Neural progenitor cell (in vitro differentiated cells): ENCODE measurements at places on chromosomes 1 and 21.
A peak's percentile ranks its signal among the peaks of the same experiment; 100 is the strongest.

- DNase-seq: no peak
Measured at GRCh38 chr21:31366825-31367224, 22.8 kb upstream of the TIAM1 start.

DNA sequence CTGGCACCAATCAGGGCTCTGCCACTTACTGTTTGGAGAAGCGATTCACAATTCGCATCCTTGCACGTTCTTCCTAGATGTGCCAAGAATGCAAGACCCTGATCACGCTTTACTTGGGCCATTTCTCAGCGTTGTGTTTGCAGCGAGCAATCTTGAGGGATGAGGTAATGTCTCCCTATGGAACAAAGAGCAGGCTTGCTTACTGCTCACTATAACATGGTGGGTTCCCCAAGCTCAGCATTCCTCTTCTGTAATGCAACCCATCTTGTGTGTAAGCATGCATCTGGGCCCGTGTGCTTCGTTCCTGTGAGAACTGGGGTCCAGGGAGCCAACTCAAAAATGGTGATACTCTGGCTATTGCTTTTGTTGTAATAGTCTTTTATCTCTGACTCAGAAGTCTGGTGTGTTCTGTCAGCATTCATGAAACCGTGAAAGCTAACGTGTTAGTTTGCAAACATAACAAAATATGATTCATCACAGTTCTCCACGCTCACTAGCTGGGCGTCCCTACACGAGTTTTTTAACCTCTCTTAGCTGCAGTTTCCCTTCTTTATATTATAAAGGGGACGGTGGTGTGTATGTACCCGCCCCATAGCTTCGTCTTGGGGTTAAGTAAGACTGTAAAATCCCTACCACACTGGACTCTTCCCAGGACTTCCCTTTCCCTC is 33.3 kb downstream of the DNTTIP2 start:
- peak; percentile 37 for DNase-seq

GRCh38 chr1:185479796-185480195 is 162.8 kb upstream of the IVNS1ABP start:
- DNase-seq: peak; percentile 59

DNA sequence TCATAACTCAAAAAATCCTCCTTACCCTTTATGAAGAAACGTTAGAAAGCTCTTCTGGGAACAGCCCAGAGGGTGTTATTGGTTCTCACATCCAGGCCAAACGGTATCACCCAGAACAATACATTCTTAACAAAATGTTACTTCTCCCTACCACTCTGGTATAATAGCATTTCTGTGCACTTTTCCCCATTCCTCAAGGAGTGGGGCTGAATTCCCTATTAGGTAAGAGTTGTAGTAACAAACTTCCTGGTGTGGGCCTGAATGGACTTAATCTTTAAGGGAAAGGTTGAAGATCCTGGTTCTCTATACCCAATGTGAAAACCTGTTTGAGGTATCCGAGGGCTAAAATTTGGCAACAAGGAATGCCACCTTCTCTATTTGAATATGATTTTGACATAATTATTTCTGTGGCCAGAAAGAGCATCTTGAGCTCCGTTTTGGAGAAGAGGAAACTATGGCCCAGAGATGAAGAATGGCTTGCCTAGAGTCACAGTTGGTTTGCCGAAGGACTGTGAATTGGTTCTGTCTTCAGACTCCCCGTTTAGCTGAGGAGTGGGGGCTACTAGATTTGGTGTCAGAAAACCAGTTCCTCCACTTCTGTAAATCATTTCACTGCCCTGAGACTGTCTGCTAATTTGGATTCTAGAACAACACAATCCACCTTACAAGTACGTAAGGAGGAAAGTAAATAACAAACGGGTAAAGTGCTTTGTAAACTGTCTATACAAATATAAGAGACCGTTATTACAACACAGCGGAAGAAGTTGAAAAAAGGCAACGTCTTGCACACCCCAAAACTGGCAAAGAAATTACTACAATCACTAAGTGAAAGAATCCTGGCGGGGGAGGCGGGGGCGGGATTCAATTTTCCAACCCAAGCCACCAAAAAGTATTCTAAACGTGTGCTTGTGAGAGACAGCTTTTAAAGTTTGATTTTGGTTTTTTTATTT is 2.3 kb downstream of the ANP32E start:
- peak; percentile 2 for DNase-seq

DNA sequence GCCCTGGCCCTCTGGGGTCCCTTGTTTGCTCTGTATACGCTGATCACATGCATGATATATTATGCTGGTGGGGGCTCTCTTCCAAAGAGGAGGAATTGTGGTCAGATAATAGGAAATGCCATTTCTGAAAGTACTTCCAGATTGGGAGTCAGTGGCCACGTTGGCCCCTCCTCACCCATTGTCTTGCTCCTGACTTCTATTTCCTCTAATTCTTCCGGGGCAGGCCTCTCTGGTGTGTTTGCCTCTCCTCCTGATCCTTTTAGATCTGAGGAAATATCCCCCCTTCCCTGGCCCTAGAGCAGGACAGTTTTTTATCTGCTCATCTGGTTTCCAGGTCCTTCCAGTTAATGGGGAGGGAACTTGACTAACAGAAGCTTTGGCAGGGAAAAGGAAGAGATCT is 2.9 kb downstream of the VANGL2 start:
- DNase-seq: no peak

DNA sequence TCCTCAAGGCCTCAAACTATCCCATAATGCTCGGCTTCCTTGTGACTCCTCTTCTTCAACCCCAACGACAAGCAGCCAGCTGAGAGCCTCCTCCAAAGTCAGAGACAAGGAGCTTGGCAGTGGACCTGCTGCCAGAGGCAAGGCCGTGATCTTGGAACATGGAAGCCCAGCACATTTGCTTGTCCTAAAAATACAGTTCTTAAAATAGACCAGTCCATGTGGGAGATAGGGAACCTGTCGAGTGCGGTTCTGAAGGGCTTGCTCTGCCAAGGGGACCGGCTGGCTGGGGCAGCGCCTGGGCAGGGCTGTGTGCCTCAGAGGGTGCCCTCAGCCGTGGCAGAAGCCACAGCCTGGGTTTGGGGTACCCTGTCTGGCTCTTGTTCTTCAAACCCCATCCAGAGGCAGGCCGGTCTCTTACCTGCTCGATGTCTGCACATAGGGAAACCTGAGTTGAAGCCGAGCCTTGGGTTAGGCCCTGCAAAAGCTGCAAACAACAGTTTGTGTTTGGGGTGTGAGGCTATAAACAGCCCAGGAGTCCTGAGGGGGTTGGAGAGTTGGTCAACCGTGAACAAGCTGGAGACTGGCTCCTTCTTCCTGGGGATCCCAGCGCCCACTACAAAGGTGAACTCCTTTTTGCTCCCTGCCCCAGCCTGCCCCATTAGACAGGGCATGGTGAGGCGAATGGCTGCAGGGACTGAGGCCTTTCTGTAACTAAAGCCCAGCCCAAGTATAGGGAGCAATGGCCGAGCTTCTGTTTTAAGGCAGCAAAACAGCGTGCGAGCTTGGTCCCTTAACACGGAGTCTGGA is 228.8 kb downstream of the CAMTA1 start:
- no peak for DNase-seq

DNA sequence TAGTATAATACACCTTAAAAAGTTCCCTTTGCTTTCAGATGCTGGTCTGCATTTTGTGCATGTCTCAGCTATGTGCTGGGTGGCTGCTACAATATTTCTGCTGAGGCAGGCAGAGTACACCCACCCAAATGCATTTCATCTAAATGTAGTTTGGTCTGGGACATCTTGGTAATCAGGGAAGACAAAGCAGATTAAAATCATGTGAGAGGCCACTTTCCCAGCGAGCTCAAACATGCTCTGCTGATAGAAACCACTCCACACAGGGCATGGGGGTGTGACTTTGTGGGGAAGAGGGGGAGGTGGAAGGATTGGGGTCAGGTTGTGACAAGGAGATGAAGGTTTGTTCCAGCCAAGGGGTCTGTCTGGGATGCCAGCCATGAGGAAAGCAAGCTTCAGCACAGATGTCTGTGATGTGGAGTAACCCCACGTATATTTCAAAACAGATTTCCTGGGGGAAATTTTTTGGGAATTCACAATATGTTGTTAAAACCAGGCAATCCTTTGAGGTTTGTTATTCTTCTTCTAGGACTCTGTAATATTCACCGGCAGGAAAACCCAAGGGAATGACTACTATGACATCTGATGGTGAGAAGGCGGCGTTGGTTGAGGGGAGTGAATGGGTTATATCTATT is 255.1 kb upstream of the FGGY start:
- no peak for DNase-seq

GRCh38 chr1:94903280-94904009 is 23.5 kb downstream of the CNN3 start:
- no peak for DNase-seq

DNA sequence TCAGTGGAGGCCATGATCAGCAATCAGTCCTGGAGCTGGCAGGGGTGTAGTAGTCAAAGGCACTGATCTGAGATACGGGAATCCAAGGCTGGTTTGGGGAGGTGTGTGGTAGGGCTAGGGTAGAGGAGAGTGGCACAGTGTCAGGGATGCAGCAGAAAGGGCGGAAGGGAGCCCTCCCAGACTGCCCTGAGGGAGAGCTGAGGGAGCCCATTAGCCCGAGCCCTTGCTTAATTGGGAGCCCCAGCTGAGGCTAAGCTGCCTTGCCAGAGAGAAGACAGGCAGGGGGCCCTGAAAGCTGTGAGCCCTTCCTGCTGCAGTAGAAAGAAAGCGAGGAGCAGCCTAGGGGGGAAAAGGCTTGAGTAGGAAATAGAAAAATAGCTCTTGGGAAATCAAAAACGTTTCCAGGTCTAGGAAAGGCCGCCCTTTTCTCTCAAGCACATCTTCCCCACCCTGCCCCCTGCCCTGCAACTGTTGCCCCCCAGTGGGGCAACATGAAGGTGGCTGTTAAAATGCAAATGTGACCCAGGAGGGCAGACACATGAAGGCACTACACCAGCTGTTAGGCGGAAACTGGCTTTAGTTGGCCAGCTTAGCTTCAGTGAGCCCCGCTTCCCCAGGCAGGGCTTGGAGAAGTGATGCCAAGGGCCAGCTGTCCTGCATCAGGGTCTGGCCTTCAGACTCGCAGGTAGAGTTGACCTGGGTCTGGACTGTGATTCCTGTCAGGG is 106.2 kb downstream of the UCK2 start:
- peak; percentile 63 for DNase-seq

DNA sequence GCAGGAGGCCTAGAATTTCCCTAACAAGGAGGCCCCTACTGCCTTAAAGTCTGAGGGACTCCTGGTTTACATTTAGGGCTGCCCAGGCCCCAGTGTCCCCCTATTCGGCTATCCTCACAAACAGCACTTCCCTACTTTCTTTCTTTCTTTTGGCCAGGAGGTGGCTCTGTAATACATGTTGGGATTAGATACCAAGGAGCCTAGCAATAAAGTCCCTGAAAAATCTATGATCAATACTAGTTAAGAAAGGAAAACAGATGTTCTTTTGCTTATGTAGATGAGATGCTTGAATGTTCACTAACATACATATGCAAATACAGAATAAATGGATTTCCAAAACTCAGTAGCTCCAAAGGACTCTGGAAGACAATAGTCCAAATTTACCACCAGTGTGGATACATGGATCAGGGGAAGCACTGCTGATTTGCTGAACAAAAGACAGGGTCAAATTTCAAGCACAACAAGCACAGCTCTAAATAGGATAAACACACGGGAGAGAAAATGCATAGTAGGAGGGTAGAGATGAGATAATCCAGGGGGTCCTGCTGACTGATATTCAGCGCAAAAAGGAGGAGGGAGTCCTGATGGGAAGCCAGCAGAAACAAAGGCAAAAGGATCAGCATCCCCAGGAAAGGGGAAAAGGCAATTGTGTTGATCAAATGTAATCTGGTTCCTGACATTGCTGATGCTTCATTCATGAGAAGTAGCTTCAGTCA is 240.0 kb downstream of the NUF2 start:
- DNase-seq: peak; percentile 85

- no peak for DNase-seq
Measured at GRCh38 chr1:156489935-156490293, 10.7 kb downstream of the MEF2D start.

DNA sequence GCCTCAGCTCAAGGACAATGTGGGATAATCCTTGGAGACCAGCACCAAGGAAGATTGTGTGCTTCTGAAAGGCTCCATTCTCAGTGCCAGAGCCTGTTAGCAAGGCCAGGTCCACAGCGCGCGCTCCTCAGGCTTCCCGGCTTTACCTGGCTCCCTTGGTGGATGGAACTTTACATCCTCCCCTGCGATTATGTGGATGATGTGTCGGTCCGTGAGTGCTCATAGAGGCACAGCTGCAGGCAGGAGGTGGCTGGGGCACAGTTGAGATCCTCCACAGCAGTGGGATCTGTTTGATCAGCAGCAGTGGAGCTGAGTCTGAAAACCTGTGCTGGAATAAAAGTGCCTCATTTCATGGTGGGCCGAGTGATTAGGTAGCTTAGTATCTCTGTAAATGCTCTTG is 62.7 kb downstream of the PRDM2 start:
- peak; percentile 7 for DNase-seq

- DNase-seq: no peak
Measured at GRCh38 chr1:169121146-169121923, 14.8 kb downstream of the ATP1B1 start.

- DNase-seq: no peak
Measured at GRCh38 chr1:220727519-220727918, 20.6 kb upstream of the MTARC2 start.

- DNase-seq: no peak
Measured at GRCh38 chr1:42040159-42040558, 113.1 kb upstream of the GUCA2B start.

- DNase-seq: no peak
Measured at GRCh38 chr1:159879977-159880376, 17.5 kb upstream of the VSIG8 start.

DNA sequence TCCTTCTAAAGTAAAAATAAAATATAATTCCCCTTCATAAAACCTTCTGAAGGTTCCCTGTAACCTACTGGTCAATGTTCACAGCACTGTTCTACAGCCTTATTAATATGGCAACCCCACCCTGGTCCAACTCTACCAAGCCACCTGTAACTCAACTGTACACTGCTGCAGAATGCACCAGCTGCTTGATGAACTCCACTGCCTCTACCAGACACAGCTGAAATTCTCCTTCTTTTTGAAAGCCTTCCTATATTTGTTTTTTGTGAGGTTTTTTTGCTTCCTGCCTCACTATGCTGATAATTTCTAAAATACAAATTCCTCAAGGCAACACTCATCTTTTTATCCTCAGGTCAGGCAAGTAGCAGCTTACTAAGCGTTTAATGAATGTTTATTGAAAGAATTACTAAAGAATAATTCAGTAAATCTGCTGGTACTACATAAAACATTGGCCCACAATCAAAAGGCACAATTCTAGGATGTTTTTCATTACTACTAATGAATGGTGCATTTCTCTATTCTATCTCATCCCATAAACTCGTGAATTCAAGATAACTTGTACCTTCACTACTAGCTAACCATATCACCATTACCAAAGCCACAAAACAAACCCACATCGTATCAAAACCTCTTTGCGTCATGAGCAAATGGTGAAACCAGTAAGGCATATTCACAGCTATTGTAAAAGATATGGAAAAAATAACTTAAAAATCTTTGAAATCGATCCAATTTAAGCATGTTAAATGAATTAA is 2.4 kb downstream of the SSX2IP start:
- DNase-seq: no peak

DNA sequence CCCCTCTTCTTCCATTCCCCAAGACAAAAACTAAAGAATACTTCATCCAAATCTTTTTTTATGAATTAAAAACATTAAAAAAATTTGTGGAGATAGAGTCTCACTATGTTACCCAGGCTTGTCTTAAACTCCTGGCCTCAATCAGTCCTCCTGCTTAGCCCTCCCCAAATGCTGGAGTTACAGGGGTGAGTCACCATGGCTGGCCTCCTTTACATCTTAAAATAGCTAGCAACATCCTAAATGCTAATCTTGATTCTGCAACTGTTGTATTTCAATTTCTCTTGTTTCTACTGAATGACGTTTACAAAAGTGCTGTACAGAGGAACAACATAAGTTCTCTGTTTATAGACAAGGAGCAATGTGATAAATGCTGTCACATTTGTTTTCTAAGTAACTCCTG is 483.5 kb downstream of the ADGRL2 start:
- DNase-seq: no peak

GRCh38 chr21:45593162-45594022 is 50.1 kb upstream of the PCBP3 start:
- no peak for DNase-seq
